EL (cell line): ENCODE measurements at places on chromosomes 3 and 15.
A peak's percentile ranks its signal among the peaks of the same experiment; 100 is the strongest.

DNA sequence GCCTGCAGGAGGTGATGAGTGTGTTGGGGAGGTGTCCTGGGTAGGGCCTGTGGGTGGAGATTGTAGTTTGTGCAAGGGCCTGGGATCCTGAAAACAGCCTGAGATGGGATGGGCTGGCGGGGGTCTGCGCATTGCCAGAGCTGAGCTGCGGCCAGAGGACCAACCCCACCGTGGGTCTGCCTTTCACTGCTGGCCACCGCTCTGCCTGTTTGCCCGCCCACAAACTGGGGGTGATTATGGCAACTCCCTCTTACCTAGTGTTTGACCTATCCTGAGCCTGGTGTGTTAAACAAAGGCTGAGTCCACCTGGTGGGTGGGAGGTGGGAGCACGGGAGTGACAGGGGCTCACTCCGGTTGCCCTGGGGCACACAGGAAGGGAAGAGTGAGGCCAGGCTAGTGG lies 9.8 kb downstream of the ABTB1 start:
- no peak for DNase-seq

GRCh38 chr3:82927309-82928253 lies 1166.1 kb upstream of the GBE1 start:
- no peak for DNase-seq

DNA sequence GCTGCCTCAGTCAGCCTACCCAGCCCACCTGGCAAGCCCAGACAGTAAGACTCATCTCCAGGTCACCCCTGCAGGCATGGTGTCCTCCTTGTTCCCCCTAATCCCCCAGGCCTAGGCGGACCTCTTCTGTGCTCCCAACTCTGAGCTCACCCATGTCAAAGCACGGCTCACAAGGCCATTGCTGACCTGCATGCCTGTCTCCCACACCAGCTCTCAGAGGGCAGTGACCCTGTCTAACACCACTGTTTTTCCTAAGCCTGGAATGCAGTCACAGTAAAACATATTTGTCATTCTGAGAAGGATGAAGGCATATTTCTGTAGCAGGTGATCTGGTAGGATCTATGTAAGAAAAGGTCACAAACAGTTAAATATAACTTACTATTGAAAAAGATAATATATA lies 110.3 kb upstream of the HACD2 start:
- peak; percentile 40 for DNase-seq

DNA sequence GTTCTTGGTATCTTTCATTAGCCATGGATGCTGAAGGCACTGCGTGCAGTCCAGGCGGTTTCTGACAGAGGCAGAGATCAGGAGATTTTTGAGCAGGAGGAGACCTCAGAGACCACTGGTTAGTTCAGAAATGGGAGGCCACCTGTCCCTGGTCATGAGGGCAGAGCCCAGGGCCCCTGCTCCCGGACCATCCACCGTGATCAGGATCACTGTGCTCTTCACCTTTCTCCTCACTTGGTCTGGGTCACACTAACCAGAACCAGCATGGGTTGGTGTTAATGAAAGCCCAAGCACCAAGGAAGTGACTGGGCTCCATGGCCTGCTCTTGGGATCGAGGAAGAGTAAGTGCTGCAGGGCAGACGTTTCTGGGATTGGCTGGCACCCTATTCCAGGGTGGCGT lies 42.0 kb upstream of the HACD2 start:
- no peak for DNase-seq

- DNase-seq: no peak
These were observed 78.1 kb downstream of the COL8A1 start for GRCh38 chr3:99716463-99716995.

GRCh38 chr3:184344579-184345316 lies 7.3 kb downstream of the FAM131A start:
- DNase-seq: no peak

- peak; percentile 82 for DNase-seq
These were observed 2.1 kb upstream of the ACKR4 start for GRCh38 chr3:132595014-132595413.

DNA sequence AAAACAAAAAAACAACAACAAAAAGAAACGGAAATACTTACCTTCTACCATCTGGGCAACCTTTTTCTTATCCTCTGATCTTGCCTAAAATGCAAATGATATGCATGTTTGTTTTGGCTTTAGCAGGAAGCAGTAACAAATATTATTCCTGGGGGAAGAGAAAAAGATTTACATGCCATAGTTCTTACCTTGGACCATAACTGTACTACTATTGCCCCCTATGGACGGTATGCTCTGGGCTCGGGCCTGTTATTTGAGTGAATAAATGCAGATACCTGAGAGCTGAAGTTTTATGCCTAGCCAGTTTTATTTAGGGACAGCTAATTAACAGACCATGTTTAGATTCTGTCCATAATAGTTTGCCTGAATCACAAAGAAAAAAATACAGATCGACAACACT lies 12.6 kb upstream of the STARD5 start:
- peak; percentile 33 for DNase-seq

- no peak for DNase-seq
These were observed 423 bp upstream of the PHLDB2 start for GRCh38 chr3:111858642-111859041.

DNA sequence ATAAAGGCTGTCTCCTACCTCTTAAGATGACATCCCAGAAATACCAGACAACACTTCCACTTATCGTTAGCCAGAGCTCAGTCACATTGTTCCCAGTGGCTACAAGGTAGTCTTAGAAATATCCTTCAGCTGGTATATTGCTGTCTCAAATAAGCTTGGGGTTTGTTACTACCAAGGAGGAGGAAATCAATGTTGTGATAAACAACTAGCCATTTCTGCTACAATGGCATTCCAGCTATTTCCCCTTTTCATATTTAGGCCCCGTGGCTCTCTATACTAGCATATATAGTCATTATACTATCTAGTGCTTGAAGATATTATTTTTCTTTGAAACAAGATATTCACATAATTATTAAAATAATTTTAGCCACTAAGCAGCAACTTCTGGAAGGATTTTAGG lies 56.5 kb downstream of the VPS8 start:
- DNase-seq: no peak

DNA sequence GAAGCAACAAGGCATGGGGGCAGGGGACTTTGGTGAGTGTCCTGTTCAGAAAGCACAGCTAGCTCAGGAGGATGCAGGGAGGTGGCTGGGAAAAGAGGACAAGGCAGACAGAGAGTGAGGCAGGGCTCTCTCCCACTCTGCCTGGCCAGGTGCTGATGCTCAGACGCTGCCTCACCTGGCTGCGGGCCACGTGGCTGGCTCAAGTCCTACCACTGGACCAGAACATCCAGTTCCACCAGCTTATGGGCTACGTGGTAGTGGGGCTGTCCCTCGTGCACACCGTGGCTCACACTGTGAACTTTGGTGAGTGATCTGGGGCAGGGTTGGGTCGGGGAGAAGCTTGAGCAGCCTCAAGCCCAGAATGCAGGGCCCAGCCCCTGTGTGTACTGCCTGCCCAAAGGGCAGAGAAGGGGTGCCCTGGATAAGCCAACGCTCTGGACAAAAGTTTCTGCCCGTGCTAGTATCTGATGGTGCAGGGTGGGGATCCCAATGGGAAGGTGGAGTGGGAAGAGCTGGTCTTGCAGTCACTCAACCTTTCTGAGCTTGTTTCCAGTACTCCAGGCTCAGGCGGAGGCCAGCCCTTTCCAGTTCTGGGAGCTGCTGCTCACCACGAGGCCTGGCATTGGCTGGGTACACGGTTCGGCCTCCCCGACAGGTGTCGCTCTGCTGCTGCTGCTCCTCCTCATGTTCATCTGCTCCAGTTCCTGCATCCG lies 20.9 kb downstream of the NOX5 start:
- DNase-seq: no peak

- DNase-seq: no peak
These were observed 73.0 kb downstream of the BFSP2 start for GRCh38 chr3:133472889-133473288.

- DNase-seq: no peak
These were observed 102.0 kb upstream of the TSC22D2 start for GRCh38 chr3:150306083-150306482.

- DNase-seq: peak; percentile 78
These were observed 57.3 kb upstream of the RNF7 start for GRCh38 chr3:141680620-141681389.

- DNase-seq: peak; percentile 41
These were observed 6.3 kb upstream of the SCN5A start for GRCh38 chr3:38655708-38656300.

DNA sequence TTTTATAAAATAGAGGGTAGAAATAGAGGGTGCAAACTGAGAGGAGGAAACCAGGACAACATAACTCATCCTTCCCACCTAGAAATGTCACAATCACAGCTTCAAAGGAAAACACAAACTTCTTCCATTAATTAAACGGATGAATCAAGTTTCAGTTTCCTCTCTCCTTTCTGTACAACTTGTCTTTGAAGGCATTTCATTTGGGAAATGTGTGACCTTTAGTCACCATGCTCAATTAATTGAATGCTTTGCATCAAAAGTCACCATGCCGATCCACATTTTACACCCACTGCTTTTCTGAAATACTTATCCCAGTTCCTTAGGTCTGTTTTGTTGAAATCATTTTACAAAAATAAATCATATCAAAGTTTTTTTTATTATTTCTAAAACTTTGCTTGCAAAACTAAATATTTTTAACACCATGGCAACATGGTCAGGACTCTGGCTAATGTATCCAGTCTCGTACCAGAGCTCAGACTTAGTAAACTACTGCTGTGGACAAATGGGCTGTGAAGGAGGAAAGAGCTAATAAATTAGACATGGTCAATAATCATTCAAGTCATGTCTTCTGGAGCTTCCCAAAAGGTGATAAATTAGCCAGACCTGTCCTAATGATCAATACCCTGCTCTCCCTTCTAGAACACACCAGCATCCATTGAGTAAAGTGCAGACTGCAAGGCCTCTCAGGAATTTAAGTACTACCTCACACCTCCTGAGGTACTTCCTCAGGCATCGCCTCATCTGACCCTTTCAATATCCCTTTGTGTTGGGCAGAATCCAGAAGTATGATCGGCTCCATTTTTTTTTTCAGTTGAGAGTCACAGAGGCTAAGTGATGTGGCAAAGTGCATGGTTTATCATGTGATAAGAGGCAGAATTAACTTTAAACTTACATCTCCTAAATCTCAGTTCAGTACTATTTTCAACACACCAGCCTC lies 161.3 kb downstream of the GREM1 start:
- DNase-seq: no peak

- DNase-seq: peak; percentile 71
These were observed 936.1 kb upstream of the NR2F2 start for GRCh38 chr15:95394186-95395067.

GRCh38 chr3:142117056-142117851 lies 32.1 kb downstream of the TFDP2 start:
- no peak for DNase-seq

DNA sequence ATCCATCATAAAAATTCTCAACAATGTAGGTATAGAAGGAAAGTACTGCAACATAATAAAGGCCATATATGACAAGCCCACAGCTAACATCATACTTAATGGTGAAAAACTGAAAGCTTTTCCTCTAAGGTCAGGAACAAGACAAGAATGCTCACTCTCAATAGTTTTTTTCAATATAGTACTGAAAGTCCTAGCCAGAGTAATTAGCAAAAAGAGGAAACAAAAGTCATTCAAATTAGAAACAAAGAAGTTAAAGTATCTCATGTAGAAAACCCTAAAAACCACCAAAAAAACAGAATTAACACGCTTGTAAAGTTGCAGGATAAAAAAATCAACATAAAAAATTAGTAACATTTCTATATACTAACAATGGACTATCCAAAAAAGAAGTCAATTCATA lies 61.8 kb downstream of the MYH15 start:
- no peak for DNase-seq

DNA sequence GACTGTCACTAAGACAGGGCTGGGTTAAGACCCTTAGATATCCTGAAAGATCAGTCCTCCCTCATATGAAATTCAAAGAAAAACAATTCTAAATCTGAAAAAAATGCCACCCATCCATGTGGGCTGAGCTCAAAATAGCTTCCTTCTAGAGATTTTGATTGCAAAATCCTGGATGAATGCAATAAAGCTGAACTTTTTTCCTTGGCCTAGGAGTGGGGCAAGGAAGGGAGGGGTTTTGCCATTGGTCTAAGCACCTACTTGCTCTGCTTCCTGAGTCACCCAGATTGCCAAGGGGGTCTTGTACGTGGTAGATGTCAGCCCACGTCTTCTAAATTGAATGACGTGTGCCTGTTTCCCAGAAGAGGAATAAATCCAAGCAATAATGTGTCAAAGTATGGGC lies 15.3 kb upstream of the SMAD3 start:
- no peak for DNase-seq

DNA sequence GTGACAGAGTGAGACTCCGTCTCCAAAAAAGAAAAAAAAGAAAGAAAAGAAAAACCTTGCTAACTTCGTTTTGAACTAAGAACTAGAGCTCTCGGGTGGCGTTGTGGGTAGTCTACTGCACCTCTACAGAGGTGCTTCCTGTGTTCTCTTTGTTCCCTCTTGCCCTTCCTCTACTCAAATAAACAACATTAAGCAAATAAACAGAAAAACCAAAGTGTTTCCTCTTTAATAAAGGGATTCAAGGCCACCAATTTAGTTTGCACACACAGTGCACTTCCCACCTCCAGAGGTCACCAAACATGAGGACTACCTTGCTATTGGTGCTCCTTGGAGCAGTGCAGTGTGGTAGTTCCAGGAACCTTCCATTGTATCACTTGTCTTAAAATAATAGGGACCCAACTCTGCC lies 354.2 kb upstream of the TBL1XR1 start:
- no peak for DNase-seq

GRCh38 chr3:11532931-11533391 lies 110.8 kb downstream of the VGLL4 start:
- no peak for DNase-seq

- DNase-seq: no peak
These were observed 180.8 kb downstream of the KCNAB1 start for GRCh38 chr3:156300929-156301840.

- DNase-seq: no peak
These were observed 53.8 kb downstream of the WDR76 start for GRCh38 chr15:43880406-43881194.

DNA sequence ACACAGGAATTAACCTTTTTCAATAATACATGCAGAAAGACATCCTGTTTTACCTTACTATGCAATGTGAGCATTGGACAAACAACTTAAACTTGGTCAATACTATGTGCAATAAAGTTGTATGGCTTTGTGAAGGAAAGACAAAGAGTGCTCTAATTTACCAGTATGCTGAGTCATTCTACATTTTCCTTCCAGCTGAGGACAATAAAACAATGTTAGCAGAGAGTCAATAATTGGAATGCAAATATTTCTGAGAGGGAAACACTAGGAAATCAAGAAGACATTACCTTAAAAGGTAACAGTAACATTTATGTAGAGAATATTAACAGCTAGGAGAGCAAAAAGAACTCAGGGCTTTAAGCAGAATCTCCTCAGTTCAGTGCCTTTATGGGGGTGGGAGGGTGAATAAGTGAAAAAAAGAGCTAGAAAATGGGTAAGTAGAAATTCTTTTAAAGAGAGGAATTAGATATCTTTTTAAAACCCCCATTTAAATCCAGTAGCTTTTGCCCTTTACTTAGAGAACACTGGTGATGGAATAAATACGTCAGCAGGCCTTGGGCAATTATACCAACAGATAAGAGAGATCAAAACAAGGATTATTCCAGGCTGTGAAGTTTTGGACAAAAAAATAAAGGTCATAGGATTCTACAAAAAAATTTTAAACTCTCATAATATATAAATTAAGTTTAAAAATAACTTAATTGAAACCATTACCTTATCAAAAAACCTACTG lies 11.6 kb upstream of the HGD start:
- peak; percentile 50 for DNase-seq

GRCh38 chr15:25094519-25094918 lies 139.7 kb downstream of the SNRPN start:
- DNase-seq: no peak
